ENCODE measurements at places on chromosomes 11 and 22.

GRCh38 chr11:128482512-128483191 lies 104.7 kb downstream of the ETS1 start:
- DNase-seq: no peak

- no peak for DNase-seq
Measured at GRCh38 chr11:81301166-81301830, 1432.4 kb downstream of the FAM181B start.

GRCh38 chr11:77446911-77447629 lies 26.8 kb downstream of the PAK1 start:
- DNase-seq: no peak

- DNase-seq: no peak
Measured at GRCh38 chr11:82239498-82239897, 494.2 kb downstream of the FAM181B start.

GRCh38 chr11:93986716-93987115 lies 34.4 kb upstream of the HEPHL1 start:
- peak; percentile 66 for DNase-seq

DNA sequence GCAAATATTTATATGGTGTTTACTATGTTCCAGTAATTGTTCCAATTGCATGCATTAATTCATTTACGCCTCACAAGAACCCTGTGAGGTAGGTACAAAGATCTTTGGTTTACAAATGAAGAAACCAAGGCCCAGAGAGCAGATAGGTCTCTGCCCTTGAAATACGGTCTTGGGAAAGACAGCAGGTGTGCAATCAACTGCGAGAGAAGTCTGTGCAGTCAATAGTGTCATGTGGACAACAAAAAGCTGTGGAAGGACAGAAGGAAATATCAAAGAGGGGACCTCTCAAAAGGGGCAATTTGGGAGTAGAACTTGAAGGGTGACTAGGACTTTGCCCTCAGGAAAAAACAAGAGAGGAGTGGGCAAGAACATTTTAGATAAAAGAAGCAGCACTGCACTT lies 8.9 kb downstream of the CNTF start:
- no peak for DNase-seq

- DNase-seq: no peak
Measured at GRCh38 chr11:22461626-22462025, 123.4 kb downstream of the SLC17A6 start.

DNA sequence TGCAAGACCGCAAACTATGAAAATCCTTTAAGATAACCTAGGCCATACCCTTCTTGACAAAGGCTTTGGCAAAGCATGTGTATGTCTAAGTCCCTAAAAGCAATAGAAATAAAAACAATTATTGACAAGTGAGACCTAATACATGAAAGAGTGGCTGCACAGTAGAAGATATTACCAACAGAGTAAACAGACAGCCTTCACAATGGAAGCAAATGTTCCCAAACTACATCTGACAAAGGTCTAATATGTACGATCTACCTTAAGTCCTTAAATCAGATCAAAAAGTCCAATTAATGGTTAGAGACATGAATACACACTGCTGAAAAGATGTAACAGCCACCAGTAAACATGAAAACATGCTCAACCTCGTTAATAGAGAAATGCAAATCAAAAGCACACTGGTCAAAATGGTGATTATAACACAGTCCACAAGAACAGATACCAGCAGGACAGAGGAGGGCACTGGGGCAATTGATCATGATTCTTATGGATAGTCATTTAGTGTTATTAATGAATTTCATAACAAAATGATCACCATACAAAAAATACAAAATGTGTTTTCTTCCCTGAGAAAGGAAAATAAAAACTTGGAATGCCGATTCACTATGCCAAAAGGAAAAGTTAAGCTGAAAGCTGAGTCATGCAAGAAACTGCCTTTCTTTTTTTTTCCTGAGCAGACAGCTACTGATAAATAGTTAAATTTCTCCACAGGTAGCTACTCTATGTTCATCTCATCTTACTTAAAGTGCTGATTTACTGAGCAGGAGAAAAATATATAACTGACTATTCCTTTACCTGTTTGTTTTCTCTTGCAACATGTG lies 102.6 kb upstream of the VPREB1 start:
- no peak for DNase-seq

GRCh38 chr11:72446929-72447769 lies 12.8 kb upstream of the CLPB start:
- peak; percentile 67 for DNase-seq

- no peak for DNase-seq
Measured at GRCh38 chr22:44885806-44886360, 123.9 kb downstream of the PHF21B start.

DNA sequence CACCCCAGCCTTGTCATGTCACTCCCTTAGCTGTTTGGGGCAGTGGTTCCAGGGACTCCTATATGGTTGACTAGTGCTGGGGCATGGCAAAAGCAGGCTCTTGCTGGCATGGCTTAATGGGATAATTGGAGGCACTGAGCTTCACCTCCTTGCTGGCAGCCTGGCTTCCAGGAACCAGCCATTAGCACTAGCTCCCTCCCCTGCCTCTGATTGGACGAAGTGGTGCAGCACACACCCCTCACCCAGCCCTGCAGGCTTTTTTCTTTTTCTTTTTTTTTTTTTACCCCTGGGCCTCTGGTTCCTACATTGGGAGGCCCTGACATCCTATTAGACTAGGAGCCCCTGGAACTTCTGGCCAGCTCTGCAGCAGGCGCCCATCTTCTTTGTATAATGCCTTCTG lies 18.6 kb downstream of the PHLDB1 start:
- DNase-seq: no peak

GRCh38 chr22:49026494-49027367 lies 800.9 kb downstream of the BRD1 start:
- DNase-seq: peak; percentile 72

DNA sequence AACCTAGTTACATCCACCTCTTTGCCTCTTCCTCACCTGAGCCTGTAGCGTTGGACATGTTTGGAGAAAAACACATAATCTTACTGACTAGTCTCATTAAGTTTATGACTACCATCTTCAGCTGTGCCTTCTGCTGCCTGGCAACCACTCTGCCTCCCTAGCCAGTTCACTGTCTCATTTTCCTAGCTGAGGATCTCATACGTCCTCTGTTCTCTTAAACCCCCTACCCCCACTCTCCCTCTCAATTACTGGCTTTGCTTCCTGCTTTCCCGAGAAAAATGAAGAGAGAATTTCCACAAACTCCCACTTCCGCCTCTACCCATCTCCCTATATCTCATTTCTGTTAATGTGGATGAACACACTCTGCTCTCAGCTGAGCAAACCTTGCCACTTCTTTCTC lies 239.3 kb upstream of the POU2AF2 start:
- no peak for DNase-seq

DNA sequence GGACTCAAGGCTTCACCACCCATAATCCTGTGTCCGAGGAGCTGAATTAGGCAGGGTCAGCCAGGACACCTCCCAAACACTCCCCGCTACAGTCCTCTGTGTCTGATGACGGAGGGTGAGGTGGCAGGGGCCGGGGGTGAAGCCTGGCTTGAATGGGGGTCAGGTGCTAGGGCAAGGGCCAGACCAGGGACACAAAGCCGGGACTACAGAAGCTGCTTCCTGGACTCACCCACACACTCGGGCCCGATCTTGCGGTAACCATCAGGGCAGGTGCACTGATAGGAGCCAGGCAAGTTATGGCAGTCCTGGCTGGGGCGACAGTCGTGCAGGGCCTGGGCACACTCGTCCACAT lies 2.3 kb downstream of the EFEMP2 start:
- DNase-seq: no peak

DNA sequence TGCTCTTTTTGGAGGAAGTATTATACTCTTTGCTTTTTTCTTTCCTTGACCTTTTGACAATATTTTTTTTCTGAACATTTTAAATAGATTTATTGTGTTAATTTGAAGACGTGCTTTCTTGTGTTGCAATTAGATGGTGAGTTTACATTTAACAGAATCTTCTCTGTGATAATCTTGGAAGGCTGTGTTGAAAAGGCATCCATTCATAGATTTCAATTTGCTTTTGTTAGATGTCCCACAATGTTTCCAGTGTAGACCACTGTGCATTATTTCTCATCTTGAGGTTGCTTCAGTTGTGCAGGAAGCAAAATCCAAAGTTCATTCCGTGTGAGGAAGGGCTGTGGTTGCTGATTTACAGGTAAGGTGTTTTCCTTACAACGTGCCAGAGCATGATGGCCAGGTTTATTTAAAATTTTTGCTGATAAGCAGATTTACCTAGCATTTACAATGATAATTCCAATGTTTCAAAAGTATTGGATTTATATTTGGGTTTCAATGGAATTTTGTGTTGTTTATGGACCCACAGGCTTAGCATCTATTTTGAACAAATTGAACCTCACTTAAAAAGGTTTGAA lies 4.1 kb upstream of the OR5J2 start:
- DNase-seq: no peak

- DNase-seq: no peak
Measured at GRCh38 chr11:86610559-86611341, 61.7 kb downstream of the ME3 start.

- no peak for DNase-seq
Measured at GRCh38 chr11:74147199-74147929, 23.4 kb downstream of the C2CD3 start.

DNA sequence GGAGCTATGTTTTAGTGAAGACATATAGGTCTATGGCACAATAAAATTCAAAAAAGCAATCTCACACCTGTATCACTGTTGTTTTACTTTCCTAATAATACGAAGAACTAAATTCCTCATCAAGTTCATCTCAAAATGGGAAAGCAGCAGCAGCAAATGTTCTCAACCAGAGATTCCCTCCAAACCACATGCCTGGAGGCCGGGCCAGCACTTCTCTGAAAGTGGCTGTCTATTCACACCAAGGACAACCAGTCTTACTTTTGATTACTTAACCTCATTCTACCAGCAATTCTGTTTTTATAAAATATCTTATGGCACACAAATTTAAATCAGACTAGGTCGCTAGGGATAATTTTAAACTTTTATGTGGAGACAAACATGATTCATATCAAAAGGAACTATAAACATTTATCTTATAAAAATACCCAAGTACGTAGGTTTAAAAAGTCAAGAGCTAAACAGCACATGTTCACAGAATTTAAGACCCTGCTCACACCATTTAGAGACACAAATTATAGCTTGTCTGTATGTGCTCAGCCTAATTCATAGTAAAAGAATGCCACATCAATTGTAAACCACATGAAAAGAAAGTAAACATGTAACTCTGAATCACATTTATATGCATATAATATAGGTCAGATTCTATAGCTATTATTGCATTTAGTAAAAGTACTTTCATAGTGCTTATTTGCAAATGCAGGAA lies 46.1 kb downstream of the RRAS2 start:
- DNase-seq: no peak

GRCh38 chr22:29720811-29721323 lies 1.1 kb downstream of the CABP7 start:
- DNase-seq: no peak

- DNase-seq: no peak
Measured at GRCh38 chr11:92969634-92970347, at the start of gene MTNR1B. Gene MTNR1B (plus strand): TSS chr11:92969651. CDS start chr11:92969726, 75 bp downstream.

- no peak for DNase-seq
Measured at GRCh38 chr11:72552399-72552910, 118.1 kb upstream of the CLPB start.

DNA sequence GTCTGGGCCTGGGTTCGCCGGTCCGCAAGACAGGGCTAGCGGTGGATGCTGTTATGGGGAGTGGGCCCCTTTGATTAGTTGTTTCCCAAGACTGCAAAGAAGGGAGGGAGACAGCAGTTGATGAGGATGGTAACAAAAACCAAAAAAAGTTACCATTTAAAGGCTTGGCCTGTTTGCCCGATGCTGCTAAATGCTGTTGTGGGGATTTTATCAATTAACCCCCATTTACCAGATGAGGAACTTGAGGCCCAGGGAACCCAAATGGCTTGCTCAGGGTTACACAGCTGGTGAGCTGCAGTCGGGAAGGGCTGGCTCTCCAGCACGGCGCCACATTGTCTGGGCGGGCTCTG lies 3.4 kb downstream of the TRPT1 start:
- DNase-seq: no peak

GRCh38 chr11:128692753-128693415 lies 988 bp upstream of the FLI1 start:
- no peak for DNase-seq

DNA sequence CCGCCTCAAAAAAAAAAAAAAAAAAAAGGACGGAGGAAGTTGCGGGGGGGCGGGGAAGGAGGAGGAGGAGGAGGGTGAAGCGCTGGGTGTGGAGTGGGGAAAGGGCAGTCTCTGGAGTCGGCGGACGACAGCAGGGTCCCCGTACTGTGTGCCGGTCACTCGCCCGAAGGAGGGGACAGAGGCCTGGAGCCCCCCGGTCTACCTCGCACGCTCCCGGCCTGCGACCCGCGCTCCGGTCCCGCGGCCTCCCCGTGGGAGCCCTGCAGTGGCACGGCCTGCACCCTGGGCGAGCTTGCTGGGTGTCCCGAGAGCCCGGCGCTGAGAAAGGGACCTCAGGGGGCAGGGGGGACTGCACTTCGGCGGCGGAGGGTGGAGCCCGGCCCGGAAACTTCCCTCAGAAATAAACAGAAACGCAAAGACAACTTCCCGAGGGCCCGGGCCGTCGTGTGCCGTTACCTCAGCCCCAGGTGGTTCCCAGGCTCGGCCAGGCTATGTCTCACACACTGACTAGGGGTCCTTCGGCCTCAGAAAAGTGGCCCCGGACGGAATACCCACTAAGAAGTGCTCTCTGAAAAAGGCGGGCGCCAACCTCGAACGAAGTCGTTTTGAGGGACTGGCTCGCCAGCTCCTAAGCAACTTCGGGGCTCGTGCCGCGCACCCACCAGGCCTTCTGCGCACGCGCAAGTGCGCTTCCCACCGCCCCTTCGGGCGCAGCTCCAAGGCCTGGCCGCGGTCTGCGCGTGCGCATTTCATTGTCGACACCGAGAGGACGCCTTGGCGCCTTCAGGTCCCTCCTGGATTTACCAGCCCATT lies at the start of gene MAJIN:
TSS of gene MAJIN (minus strand) at position 688 of the 813 bp plus-strand sequence. CDS start 12,703 bp downstream, outside the sequence.
- DNase-seq: peak; percentile 79

GRCh38 chr22:37431801-37432707 lies 4.8 kb upstream of the ELFN2 start:
- no peak for DNase-seq

GRCh38 chr11:1942558-1943260 lies 4.4 kb upstream of the MRPL23 start:
- DNase-seq: no peak

GRCh38 chr22:36775586-36775963 lies 344 bp downstream of the IFT27 start:
- DNase-seq: peak; percentile 57

GRCh38 chr11:120509346-120510053 lies 2.0 kb upstream of the GRIK4 start:
- no peak for DNase-seq

- DNase-seq: peak; percentile 59
Measured at GRCh38 chr11:73242251-73243092, 24.4 kb downstream of the P2RY2 start.
